ENCODE measurements at places on chromosomes 12 and 14. TPM values are rescaled to one million over a fixed set of nuclear protein-coding genes. Genes with fewer than 3 reads are reported as not detected.

Gene SAMD15
- total RNA-seq, result 1.6 TPM

Gene ABHD12B
- not detected for total RNA-seq

Gene CEBPE
- total RNA-seq, result not detected

Gene MGAT4C
- 0.10 TPM for total RNA-seq

Gene PRPH
- not detected for total RNA-seq

Gene PAPLN
- total RNA-seq, result 10.1 TPM

Gene LLPH
- total RNA-seq, result 3.3 TPM

Gene RILPL1
- total RNA-seq, result 11.8 TPM
